ENCODE measurements at places on chromosomes 3 and 15.

- no peak for DNase-seq
Observed at GRCh38 chr15:76098685-76099084, 38.9 kb downstream of the TMEM266 start.

GRCh38 chr3:180827171-180827570 is 85.3 kb upstream of the FXR1 start:
- DNase-seq = no peak

DNA sequence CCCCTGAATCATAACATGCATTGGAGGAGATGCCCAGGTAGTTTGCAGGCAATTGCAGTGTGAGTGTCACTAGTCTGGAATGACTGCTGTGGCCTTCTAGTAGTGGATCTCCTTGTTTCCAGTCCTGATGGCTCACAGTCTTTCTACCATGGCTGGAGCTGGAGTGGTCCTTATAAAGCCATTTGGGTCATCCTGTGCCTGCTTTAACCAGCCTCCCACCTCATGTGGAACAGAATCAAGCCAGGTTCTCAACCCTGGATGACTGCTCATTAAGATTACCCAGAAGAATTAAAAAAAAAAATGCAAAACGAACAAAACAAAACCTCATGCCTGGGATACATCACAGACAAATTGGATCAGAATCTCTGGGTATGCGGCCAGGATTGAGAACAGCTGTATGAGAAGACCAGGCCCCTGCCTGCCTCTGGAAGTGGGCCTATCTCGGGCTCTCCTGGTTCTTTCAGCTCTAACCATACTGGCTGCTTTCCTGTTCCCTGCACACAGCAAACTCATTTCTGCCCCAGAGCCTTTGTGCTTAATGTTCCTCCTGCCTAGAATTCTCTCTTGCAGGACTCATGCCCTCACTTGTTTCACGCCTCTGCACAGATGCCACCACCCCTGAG is 96.4 kb downstream of the ITPR1 start:
- DNase-seq = no peak

DNA sequence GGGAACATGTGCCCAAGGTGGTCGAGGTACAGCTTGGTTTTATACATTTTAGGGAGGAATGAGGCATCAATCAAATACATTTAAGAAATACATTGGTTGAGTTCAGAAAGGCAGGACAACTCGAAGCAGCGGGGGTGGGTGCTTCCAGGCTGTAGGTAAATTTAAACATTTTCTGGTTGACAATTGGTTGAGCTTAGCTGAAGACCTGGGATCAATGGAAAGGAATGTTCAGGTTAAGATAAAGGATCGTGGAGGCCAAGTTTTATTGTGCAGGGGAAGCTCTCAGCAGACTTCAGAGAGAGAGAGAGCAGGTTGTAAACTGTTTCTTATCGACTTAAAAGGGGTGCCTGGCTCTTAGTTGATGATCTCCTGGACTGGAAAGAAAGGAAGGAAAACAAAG is 11.3 kb downstream of the CPN2 start:
- no peak for DNase-seq

DNA sequence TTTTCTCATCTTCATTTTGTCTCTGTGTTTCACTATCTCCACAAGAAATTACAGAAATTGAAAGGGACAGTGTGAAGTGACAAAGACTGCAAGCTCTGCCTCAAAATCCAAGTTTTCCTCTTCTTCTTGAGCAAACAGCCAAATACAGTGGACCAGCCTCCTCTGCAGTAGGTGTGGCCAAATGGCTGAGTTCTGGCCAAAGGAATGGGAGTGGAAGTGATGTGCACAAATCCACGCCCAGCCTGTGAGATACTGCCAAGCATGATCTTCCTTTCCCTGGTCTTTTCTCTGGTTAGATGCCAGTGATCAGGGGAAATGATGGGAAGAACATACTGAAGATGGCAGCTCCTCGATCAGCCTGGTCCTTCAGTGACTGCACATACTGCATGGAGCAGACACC is 111.0 kb upstream of the CPNE4 start:
- DNase-seq = no peak

DNA sequence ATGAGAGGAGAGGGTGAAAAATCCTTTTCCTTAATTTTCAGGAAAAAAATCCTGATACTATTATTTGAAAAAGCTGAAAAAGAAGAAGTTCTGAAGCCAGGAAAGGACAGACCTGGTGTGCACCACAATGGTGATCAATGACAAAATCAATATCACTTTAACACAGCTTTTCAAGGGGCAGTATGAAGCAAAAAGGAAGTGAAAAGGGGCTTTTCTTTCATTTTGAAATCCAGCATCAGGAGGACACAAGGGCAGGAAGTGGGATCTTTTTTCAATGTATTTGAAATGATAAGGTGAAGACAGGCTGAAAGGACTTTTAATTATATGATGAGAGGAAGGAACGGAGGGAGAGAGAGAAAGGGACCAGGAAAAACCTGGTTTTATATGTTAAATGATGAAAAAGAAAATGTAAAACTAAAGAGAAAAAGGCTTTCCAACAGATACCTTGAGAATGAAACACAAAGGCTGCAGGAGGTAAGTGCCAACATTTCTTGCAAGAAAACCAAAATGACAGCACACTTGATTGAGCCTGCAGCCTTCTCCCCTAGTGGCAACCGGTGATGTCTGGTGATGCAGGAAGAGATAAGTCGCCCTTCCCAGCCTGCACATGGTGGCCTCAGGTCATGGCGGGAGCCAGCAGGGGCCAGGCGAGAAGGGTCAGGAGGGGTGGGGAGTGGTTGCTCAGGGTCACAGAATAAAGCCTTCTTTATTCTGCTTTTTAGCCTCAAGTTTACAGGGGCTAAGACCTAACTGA is 236.7 kb upstream of the WNT5A start:
- no peak for DNase-seq
